ENCODE measurements at places on chromosomes 3 and 15.
A peak's percentile ranks its signal among the peaks of the same experiment; 100 is the strongest.

DNA sequence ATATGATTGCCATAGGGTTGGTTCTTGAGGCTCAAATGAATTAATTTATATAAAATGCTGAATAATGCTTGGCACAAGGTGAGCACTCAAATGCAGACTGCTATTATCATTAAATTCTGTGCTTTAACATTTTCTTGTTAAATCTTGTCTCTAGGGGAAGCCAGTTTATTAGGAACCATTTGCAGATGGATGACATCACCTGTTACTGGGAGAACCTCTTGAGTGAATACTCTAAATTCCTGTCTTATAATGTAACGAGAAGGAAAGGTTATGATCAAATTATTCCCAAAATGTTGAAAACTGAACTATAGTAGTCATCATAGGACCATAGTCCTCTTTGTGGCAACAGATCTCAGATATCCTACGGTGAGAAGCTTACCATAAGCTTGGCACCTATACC, 6.2 kb upstream of the TIMMDC1 start:
- no peak for DNase-seq

GRCh38 chr3:176919836-176920765, 277.2 kb downstream of the TBL1XR1 start:
- peak; percentile 80 for DNase-seq

DNA sequence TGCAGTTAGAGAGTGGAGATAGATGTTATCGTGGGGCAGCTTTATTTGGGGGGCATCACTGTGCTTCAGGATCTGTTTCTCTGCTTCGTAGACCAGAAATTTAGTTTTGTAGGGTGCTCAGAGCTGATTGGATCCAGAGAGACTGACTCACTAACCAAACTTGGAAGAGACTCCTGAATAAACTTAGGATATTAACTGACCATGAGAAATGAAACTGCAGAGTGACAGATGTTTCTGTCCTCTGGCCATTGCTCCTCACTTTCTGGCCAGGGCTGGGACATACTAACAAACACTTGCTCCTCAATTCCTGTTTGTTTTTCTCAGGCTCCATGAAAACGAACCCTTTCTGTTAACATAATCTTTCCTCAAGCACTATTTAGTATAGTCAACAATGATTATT, 4.3 kb downstream of the ZNF592 start:
- DNase-seq = no peak

GRCh38 chr3:178047496-178047895, 488.7 kb upstream of the KCNMB2 start:
- no peak for DNase-seq

DNA sequence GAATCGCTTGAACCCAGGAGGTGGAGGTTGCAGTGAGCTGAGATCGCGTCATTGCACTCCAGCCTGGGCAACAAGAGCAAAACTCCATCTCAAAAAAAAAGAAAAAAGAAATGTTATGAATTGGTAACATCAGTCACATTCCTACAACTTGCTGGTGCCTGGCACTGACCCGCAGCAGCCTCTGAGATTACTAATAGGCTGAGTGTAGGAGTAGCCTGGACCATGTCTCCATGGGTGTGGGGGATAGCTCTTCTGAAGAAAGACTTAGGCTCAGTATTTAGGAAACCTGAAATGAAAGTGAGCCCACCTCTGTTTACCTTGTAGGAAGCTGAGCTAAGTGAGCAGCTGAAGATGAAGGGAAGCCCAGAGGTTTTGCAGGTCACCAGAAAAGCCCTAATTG, 148.3 kb downstream of the LRRC28 start:
- no peak for DNase-seq

DNA sequence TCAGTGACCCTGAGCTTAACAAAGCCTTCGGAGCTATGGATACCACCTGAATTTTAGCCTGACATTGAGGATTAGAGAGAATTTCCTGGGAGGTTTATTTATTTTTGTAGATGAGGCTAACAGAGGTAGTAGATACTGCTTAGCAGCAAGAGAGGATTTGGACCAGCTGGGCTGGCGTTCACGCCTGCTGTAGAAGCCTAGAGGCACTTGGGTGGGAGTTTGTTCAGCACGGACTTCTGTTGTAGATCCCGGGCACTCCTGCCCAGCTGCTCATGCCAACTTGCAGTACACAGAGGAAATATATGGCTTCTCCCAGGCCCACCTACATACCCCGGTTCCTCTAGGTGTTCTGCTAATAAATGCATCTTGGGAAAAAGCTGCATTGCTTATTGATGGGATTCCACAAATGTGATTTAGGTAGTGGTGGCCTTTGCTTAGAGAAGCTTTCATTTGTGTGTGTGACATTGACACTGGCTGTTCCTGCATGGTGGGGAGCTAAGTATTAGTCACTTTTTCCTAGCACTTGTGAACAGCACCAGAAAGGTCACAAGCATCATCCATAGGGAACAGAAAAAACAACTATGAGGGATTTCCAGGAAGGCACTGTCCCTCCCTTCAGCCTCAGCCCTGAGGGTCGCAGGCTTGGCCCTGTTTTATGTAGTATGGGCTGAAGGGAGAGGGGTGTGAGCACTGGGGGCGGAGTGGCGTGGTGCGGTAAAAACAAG, 324.8 kb upstream of the LRRFIP2 start:
- no peak for DNase-seq

DNA sequence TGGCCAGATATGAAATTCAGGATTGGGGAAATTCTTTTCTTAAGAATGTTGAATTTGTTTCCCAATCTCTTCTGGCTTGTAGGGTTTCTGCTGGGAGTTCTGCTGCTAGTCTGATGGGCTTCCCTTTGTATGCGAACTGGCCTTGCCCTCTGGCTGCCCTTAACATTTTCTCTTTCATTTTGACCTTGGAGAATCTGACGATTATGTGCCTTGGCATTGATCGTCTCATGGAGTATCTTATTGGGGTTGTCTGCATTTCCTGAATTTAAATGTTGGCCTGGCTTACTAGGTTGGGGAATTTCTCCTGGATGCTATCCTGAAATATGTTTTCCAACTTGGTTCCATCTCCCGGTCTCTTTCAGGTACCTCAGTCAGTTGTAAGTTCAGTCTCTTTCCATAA, 152.2 kb downstream of the CFAP20DC start:
- no peak for DNase-seq

DNA sequence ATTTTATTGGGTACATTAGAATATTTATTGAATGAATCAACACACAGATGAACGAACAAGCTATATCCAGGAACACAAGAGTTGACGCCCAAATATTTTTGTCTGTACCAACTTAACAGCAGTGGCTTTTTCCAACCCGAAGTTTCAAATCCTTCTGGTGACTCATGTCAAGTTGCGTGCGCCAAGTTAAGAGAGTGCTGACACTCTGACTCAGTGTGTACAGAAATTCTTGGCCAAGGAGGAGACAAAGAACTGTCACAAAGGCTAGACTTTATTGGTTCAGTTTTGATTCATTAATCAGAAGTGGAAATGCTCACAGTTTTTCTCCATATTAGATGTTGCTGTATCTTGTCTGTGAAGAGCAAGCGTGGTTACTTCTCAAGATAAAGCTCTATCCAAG, 59.6 kb upstream of the TSC22D2 start:
- DNase-seq = no peak

DNA sequence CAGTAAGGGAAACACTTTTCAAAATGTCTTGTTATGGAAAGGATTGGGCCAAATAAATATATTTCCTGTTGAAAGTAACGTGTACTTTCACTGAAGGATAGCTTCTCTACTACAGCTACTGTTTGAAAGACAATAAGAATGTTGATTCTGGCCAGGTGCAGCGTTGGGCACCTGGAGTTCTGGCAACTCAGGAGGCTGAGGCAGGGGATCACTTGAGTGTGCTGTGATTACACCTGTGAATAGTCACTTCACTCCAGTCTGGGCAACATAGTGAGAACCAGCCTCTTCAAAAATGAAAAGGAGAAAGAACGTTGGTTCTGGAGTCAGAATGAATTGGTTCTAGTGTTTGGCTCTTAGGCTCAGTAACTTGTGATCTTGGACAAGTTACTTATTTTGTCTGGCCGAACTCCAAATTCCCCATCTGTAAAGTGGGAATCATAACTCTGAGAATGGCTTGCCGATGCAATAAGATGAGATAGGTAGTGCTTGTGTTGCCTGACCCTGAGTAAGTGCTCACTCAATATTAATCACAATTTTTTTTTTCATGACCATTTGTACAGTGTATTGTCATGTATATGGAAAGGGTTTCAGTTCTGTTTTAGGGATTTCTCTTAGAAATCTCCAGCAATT, 310.8 kb downstream of the PTPRG start:
- peak; percentile 12 for DNase-seq

GRCh38 chr15:101020945-101021344, 101.8 kb downstream of the LRRK1 start:
- no peak for DNase-seq

DNA sequence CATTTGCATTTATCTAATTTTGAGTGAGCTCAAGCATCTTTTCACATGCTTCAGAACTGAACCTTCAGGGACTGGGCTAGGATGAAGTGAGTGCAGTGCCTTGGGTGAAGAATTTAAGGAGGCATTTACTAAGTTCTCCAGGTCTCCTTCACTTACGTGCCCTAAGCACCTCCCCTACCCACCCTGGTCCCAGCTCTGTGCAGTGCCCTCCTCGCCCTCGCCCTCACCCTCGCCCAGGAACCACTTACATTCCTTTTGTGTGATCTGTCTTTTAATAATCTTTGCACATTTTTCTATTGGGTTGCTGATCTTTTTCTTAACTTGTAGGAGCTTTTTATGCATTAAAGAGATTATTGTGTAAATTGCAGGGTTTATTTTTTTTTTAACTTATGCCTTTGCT, 322.6 kb downstream of the THSD4 start:
- no peak for DNase-seq

DNA sequence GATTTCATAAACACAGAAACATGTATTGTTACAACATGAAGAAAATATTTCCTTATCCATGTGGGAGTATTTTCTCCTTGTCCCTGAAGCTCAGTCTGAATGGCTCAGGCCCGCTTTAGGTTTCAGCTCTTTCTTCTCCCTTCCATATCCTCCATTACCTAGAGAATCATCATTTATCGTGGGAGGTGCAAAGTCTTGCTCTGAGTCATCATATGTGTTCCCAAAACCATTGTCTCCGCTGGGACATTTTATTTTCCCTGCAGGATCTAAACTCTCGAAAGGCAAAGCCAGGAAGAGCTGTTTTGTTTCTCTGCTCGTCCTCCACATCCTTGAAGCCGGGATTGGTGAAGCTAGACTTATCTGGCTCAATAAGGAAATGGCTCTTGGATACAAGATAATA, 571.2 kb downstream of the EDEM1 start:
- no peak for DNase-seq

- no peak for DNase-seq
These were observed 156.2 kb upstream of the IQSEC1 start for GRCh38 chr3:13229273-13229949.

DNA sequence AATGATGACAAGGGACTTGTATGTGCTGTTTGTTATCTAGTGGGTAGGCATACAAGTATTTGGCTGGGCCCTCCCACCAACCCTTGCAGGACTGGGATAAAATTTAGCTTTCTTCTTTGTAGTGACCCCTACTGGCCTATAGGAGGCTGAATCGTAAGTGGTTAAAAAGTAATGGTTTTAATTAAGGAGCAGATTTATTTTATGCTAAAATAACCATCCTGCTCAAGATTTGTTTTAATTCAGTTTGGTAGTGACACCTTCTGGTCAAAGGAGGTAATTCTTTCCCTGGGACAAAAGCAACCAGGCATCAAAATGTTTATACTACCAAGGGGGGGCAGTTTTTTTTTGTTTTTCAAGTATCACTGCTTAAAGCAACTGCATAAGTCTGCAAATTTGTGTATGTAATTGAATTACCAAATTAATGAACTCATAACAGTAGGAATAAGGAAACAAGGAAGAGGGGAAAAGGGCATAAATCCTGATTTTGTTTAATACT, 70.7 kb downstream of the TOP2B start:
- no peak for DNase-seq

DNA sequence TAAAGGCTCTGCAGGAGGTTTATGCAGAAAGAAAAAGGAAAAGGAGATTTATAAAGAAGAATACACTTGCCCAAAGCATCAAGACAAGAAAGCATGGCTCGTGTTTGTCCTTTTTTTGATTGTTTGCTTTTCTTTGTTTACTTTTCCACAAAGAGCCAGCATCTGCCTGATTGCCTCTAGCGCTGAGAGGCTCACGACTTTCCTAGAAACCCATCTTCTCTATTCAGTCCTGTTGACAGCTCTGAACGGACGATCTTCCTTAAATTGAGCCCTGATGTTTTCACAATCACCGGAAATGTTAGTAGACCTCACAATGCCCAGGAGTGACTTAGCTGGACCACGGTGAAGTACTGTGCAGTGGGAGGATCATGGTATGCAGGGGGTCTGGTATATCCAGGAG, 12.4 kb downstream of the GP5 start:
- no peak for DNase-seq

DNA sequence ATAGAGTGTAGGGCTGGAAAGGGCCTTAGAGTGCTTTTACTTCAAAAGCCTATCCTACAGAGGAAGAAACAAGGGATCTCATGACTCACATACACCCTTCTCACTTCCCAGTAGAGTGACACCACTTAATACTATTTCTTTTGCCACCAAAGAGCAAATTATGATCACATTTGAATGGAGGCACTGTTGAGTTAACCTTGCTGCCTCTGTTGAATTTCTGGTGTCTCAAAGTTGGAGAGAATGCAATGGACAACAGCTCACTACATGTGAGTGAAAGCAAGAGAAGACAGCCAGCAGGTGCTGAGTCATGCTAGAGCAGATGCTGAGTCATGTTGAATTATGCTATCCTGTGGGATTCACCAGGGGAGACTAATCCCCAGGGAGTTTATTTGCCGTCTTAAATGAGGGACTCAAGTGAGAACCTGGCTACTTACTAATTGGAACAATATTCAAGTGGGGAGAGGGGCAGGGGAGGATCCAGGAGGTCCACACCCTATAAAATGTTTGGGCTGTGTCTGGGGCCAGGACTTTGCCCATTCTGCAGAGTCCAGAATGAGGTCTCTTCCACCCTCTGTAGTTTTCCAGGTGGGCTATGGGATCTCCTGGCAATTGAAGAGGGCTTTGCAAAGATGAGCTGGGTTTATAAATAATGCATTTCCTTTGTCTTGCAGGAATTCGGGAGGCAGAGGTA, 35.8 kb downstream of the ST8SIA2 start:
- no peak for DNase-seq

- DNase-seq = no peak
These were observed 4.8 kb upstream of the ATP2B2 start for GRCh38 chr3:10510086-10510742.

DNA sequence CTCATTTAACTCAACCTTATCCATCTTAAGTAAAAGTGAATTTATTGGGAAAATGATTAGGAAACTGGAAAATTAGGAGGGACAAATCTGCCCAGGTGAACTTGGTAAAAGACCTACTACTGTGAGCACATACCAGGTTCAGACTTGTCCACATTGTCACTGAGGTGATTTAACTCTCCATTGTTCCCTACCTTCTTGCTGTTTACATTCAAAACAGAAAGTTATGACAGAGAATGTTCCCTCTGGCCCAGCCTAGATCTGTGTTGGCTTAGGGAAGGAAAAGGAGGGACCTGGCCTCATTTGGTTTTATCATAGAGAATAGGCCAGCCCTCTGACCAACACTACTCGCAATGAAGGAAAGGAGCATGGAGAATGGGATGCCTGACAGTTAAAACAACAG, 117.6 kb downstream of the SATB1 start:
- no peak for DNase-seq

Measured in NCI-H1105 (cell line).